ENCODE measurements at places on chromosomes 4 and X.

DNA sequence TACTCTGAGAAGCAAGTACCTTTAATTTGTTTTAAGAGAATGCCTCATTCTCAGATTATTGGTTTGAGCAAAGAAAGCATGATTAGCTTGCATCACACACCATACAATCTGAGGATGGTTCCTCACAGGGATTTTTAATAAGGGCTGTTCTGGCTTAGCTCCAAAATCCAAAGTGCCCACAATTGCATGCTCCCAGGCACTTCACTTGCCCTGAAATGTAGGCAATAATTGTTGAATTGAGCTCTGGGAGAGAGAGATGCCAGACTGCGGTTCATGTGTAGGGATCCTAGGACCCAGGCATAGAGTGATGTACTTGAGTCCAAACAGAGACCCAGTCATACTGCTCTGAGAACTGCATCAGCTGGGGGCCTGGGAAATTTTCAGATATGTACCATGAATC is 358.4 kb upstream of the CXorf51B start:
- no peak for DNase-seq

DNA sequence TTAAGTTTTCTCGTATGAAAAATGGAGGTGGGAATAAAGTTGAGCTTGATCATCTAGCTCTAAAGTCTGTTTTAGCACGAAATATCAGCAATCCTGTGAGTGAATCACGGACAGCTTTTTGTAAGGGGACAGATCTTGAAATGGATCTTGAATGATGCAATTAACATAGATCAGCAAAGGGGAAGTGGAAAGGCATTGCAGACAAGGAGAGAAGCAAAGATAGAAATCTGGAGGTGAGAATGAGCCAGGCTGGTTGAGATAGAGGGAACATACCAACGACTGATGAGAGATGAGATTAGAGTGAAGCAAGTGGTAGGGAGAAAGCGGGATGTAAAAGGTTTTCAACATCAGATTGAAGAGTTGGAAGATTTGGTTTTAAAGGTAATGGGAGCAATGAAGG is 4.6 kb upstream of the DGKK start:
- DNase-seq, result no peak

DNA sequence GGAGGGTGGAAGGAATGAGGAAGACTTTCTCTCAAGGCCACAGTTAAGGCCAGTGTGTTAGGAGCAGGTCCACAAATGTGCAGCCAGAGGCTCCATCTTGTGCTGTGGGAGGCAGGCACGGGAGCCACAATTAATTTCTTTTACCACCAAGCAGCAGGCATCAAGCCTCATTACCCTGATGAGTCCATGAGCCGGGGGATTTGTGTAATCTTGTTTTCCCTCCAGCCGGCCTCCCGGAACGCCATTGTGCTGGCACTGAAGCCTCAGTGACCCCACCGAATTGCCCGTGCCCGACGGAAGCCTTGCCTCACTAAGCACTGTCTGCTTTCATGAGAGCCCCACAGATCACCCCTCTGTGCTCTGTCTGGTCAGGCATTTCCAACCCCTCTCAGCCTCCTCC is 154.7 kb upstream of the STX18 start:
- no peak for DNase-seq

DNA sequence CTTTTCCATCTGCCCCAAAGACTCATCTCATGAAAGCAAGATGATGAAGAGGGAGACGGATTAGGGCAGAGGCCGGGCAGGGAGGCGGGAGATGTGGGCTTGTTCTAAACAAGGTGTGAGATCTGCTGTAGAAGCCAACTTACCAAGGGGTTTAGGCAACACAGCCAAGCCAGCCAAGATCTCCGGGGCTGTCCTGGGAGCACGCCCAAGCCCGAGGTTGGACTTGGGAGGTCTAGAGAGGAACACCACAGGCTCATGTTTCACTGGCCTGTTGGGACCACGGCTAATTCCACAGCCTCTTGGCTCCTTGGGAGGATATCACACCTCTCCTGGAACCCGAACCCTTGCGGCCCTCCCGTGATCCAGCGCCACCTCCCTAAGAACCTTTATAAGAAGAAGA is 171.4 kb downstream of the CRLF2 start:
- no peak for DNase-seq

- no peak for DNase-seq
Measured at GRCh38 chr4:8044699-8045098, 105.0 kb upstream of the AFAP1 start.

DNA sequence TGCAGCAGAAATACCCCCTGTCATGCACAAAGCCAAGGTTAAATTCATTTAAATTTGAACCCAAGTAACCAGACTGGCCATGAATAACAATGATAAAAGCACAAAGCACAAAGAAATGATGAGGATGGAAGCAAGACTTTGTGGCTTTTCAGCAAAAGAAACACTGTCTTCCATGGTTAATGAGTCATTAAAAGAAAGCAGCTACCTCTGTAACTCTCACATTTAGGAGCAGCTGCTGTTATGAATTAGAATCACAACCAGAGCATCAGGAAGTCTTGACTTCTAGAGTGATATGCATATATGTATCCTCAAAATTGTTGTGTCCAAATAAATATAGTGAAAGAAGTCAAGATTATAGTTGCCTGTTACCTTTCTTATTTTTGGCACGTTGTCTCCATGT is 70.7 kb upstream of the RPS6KA6 start:
- no peak for DNase-seq

- DNase-seq, result no peak
Measured at GRCh38 chr4:25845841-25846653, 16.7 kb downstream of the SEL1L3 start.

GRCh38 chr4:33058998-33059397 is 2338.8 kb downstream of the PCDH7 start:
- DNase-seq, result no peak

- DNase-seq, result no peak
Measured at GRCh38 chr4:99029852-99030251, 34.3 kb downstream of the METAP1 start.

DNA sequence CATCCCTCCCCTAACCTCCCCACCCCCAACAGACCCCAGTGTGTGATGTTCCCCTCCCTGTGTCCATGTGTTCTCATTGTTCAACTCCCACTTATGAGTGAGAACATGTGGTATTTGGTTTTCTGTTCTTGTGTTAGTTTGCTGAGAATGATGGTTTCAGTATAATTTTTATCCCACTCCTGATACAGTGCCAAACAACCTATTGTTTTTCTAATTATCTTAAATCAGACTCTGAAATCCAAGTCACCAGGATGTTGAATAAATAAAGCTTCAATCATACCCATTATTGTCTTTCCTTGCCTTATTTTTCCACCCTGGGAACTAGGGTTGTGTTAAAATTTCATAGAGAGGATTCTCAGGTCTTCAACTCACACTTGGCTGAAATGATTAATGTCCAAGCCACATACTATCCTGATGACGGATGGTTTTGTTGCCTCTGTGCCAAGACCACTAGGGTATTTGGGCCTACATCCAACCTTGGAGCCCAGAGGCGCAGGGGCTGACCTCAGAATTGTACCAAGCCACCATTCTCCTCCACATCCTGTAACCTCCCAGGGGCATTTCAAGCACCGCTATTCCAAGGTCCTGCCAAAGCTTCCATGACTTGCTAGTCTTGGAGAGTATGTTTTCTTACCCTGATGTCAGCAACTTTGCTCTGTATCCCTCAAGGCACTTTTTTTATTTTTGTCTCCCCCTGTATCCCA is 332.4 kb downstream of the ARHGAP24 start:
- DNase-seq, result no peak

DNA sequence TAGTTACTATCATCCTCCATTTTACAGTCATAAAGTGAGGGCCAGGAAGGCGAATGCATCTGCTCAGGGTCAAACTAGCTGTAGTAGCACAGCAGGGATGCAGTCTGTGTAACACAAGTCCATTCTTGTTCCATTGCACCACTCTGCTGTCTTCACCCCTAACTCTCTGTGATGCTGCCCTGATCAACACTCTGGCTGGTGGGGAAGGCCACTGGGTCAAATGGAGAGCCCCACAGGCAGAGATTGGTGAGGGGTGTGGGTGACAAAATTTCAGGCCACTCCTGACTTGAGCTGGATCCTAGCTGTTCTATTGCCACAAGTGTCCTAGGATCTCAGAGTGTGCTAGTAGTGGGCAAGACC is 136.5 kb downstream of the PJA1 start:
- DNase-seq, result no peak

GRCh38 chr4:6494431-6495295 is 22.2 kb upstream of the PPP2R2C start:
- DNase-seq, result no peak

Data from activated T-helper 1 cell treated with Interleukin-2 at 50 U/mL for 16 hours (primary cell).